ENCODE measurements at places on chromosomes 11 and 22.

GRCh38 chr22:49553518-49554295, 274.0 kb downstream of the BRD1 start:
- no peak for DNase-seq

GRCh38 chr22:40414838-40415505, 44.6 kb downstream of the SGSM3 start:
- no peak for DNase-seq

GRCh38 chr11:830295-831117, 2.2 kb upstream of the CD151 start:
- no peak for DNase-seq

DNA sequence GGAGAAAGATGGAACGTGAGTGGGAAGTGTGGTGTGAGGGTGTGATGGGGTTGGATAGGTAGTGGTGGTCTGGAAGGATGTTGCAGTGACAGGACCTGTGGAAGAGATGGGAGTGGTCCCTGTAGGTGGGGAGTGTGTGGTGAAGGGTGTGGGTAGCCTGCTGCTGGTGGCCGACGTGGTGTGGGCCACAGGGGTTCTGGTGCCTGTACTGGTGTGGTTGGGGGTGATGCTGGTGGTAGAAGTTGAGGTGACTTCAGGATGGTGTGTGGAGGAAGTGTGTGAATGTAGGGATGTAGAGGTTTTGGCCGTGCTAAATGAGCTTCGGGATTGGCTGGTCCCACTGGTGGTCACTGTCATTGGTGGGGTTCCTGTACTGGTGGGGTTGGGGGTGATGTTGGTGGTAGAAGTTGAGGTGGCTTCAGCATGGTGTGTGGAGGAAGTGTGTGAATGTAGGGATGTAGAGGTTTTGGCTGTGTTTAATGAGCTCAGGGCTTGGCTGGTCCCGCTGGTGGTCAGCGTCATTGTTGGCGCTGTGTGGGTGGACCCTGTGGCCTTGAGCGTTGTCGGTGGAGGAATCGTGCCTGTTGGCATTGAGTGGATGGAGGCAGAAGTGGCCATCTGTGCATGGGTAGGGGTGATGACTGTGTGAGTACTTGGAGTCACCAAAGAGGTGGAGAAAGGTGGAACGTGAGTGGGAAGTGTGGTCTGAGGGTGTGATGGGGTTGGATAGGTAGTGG, 19.1 kb downstream of the MUC6 start:
- no peak for DNase-seq

DNA sequence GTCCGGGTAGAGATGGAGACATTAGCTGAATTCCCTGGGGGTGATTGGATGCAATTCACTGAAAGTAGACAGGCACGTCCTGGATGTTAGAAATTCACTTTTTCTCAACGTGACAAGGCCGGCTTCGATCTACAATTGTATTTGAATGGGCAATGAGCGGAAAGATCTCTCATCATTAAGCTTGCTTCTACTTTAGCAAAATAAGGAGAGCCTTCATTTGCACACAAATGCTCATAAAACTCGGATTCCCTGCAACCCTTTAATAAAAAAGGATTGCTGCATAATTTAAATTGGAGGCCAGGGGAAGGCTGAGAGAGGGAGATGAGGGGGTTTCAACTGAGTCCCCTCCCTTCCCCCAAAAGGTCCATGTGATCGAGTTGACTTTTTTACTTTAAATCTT, 10.6 kb upstream of the PAX6 start:
- no peak for DNase-seq

DNA sequence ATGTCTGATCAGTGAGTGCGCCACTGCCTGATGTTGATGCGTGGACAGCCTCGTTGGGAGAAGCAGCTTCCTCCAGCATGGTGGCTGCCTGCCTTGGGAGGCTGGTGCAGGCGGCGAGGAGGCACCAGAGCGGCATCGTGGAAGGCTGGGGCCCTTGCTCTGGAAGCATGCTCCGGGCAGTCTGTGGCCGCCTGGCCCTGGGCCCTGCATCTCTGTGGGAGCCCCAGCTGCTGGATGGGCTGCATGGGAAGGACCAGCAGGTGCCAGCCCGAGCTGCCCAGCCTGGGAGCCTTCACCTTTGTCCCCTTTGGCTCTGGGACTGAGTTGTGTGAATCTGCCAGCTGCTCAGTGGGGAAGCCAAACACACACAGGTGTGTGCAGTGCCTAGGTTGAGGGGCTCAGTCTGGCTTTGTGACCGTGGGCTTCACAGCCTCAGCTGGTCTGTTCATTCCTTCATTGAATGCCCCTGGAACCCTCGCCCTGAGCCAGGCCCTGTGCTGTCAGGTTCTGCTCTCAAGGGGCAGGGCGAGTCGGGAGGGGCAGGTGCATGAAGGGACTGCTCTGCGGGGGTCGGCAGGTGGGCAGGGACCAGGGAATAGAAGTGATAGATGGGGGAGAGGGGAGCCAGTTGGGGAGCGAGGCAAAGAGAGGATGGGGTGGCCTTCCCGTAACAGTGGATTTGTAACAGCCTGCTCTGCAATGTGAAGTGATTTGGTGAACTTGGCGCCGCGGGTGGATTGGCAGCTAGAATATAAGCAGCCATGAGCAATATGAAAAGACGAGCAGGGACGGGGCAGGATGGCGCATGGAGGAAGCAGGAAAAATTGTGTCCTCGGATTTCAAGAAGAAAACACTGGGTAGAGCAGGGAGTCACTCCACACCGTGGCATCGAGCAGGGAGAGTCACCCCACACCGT, 354.2 kb downstream of the TBC1D22A start:
- DNase-seq = no peak

DNA sequence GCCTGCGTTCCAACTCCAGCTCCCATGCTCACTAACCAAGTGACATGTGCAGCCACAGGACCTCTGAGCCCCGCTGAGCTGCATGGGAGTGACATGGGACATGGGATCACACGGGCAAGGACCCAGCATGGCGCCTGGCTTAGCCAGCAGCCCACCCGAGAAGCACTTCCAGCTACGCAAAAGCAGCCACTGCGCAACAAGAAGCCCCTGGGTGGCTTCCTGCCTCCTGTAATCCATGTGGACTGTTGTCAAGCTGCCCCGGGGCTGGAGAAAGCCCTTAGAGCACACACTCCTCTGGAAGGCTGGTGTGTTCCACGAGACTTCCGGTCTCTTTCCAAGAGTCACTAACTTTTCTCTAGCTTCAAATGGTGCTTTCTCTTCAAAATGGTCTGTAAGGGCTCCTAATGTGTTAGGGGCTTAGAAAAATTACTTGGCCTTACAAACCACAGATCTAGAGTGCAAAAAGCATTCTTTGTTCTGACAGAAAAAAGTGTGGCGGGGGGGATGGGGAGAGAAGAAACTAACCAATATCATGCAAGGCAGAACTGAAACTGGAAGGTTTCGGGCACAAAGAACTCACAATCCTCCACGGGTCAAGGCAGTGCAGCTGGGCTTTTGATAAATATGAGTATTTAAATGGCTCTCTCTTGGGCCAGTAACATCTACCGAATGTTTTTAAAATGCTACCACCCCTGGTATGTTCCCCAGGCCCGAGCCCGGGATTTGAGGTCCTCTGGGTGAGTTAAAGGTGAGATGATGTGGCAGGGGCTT, 5.5 kb downstream of the C11orf24 start:
- DNase-seq = no peak

- no peak for DNase-seq
Observed at GRCh38 chr11:45907911-45908370, 870 bp upstream of the FREY1 start.

DNA sequence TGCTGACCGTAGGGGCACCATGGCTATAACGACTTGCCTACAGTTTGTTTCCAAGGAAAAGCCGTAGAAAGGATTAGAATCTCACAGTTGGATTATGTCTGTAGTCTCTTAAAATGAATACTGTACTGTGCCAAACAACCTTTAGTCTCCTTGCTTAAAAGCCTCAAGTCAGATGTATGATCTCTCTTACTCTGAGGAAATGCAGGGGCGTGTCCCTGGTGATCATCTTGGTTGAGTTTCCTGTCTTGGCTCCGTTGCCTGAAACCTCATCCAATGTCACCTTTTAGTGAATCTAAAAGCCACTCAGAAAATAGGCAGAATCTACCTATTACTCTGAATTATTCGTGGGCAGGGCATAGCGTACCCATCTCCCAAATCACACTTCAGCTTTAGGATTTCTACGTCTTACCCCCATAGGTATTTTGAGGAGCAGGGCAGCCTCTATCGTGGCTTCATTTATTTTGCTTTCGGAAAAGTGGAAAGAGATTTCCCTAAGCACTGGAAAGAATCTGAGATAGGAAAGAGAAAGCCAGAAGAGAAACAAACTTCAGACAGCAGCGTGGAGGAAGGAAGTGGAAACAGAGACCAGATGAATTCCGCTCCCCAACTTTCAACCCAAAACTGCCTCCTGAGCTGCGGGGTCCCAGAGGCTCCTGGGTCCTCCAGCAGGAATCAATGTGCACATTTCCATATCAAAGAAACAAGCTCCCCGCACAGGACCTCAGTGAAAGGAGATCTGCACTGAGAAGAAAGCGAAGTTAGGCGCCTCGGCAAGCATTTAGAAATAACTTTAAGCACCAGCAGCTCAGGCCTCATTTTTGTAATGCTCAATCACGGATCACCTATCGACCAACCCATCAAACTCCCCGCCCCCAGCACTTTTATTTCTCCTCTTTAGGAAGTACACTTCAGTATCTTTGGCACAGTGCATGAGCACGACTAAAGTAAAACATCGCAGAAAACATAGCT, 245.8 kb downstream of the ETS1 start:
- DNase-seq = no peak

- no peak for DNase-seq
Observed at GRCh38 chr11:102837156-102837555, 6.3 kb downstream of the MMP3 start.

- no peak for DNase-seq
Observed at GRCh38 chr22:45688600-45689080, 17.0 kb downstream of the ATXN10 start.

GRCh38 chr11:78823588-78823987, 248.9 kb upstream of the NARS2 start:
- DNase-seq = no peak

GRCh38 chr22:44080936-44081861, 57.1 kb downstream of the PARVB start:
- DNase-seq = no peak

- DNase-seq = no peak
Observed at GRCh38 chr11:65861165-65861505, 902 bp downstream of the MUS81 start.

GRCh38 chr22:40256516-40256915, 78.8 kb downstream of the TNRC6B start:
- DNase-seq = no peak

- DNase-seq = no peak
Observed at GRCh38 chr11:120249279-120250262, 9.6 kb downstream of the POU2F3 start.

DNA sequence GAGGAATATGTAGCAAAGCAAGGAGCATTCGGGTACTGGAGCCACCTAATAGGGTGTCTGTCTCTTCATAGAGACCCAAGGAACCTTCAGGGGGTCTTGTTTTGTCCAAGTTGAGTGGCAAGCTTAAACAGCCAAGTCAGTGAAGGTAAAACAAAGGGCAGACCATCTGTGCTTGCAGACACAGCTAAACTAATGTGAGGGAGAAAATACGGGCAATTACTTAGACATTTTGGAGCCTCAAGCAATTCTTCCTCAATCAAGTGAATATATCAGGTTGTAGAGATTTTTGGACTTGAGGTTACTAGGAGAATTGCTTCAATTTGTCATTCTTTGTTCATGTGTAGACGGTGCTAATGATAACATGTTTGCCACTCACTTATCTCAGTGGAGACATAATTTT, 148.2 kb upstream of the ARHGAP20 start:
- DNase-seq = no peak

DNA sequence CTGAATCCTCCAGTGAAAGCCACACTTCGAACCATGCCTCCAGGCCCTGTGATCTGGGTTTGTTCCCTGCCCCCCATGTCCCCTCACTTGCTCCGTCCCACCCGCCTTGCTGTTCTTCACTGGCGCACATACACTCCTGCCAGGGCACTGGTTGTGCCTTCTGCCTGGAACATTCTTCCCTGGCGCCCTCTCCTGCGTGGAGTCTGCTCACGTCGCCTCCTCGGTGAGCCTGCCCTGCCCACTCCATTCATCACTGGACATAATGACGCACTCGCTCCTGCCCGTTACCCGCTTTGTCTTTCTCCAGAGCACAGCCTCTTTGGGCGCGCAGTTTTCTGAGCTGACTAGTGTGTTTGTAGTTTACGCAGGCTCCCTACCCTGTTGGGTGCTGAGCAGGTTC, 21.0 kb upstream of the MIEF1 start:
- DNase-seq = no peak

DNA sequence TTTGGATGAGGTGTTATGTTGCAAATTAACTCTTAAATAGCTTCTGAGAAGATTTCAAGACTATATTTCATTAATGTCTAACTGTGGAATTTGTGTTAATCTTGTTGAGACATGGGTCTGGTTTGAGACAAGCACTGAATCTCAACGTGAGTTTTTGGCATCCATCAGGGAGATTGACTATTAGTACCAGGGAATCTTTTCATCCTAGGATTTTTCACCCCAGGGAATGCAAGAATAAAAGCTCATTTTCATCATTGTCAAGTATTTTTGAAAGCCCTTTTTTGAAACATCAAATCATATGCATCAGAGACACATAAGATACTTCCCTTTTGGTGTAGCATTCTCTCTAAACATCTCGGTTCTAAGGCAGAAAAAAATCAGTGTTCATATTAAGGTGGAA, 19.5 kb downstream of the OR5T2 start:
- no peak for DNase-seq

- DNase-seq = no peak
Observed at GRCh38 chr11:75667831-75668450, 897 bp downstream of the MAP6 start.
